Mesothelial cell of epicardium (in vitro differentiated cells): ENCODE measurements at places on chromosomes 1 and 21. TPM values are rescaled to one million over a fixed set of nuclear protein-coding genes. Genes with fewer than 3 reads are reported as not detected.

DNA sequence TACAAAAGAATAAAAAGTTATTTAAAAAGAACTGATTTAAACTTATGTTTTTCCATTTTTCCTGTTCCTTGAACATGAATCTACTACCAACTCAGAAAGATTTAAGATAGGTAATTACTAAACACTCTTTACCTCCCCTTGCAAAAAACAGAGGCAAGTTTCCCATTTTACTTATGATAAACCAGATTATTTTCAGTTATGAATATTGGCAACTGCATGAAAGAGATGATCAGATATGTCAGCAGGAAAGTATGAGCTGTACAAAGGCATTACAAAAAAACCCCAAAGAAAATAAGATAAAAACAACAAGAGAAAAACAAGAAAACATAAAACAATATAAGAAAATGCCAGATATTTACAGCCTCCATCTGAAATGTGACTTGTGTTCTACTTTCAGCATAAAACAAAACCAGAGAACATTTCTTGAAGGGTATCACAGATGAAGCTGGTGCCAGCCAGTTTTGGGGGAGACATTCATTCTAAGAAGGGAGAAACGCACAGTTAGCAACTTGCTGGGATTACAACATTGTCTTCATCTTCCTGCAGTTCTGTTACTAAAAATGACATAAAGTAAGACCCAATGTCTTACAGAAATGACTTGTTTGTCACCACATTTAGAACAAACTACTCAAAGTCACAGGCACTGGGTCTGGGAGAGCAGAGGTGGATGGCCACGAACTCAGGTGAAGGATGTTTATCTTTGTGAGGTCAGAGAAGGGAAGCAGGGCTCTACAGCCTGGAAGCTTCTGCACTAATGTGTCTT lies 19.1 kb downstream of the ZC3H12A start:
- no peak overlapping the region for H3K27ac ChIP-seq
- no peak overlapping the region for H3K4me3 ChIP-seq

GRCh38 chr1:85585799-85586198 lies 5.2 kb downstream of the CCN1 start:
- no peaks in the 10 kb centered on the region for H3K27me3 ChIP-seq
- DNase-seq = no peak
- H3K27ac ChIP-seq = no peak overlapping the region
- peaks cover 28% of the 10 kb centered on the region for H3K36me3 ChIP-seq

GRCh38 chr1:82269431-82269830 lies 468.7 kb downstream of the ADGRL2 start:
- H3K27ac ChIP-seq = no peak overlapping the region
- peaks cover 3% of the 10 kb centered on the region for H3K4me1 ChIP-seq

The CYP4Z1 gene
- not detected in 3 replicates for total RNA-seq

GRCh38 chr1:35726450-35727433 lies 8.1 kb upstream of the C1orf216 start:
- no peaks in the 10 kb centered on the region for H3K36me3 ChIP-seq
- peaks cover 15% of the 10 kb centered on the region for H3K4me1 ChIP-seq
- H3K27me3 ChIP-seq = no peaks in the 10 kb centered on the region
- no peak overlapping the region for H3K27ac ChIP-seq
- H3K4me3 ChIP-seq = no peak overlapping the region

- H3K27me3 ChIP-seq = no peaks in the 10 kb centered on the region
- no peak overlapping the region for H3K4me3 ChIP-seq
- H3K27ac ChIP-seq = peak overlapping the region; percentile 55
- DNase-seq = no peak
These were observed 85.2 kb upstream of the ABCD3 start for GRCh38 chr1:94332952-94333351.

GRCh38 chr1:14869187-14869586 lies 270.7 kb downstream of the KAZN start:
- no peak overlapping the region for H3K27ac ChIP-seq
- H3K36me3 ChIP-seq = no peaks in the 10 kb centered on the region
- H3K27me3 ChIP-seq = no peaks in the 10 kb centered on the region
- H3K4me3 ChIP-seq = no peak overlapping the region
- no peaks in the 10 kb centered on the region for H3K4me1 ChIP-seq

The UBXN10 gene
- total RNA-seq = 2.2 to 2.6 TPM (median 2.3 TPM) in 3 replicates
